T-helper 1 cell treated with Interleukin-12 subunit alpha and Interleukin-12 subunit beta and Interleukin-4 antibody, amounts not matched to agents 30 ng/mL and 1 ng/mL, for 36 hours (primary cell): ENCODE measurements at places on chromosomes 12 and 14. TPM values are rescaled to one million over a fixed set of nuclear protein-coding genes. Genes with fewer than 3 reads are reported as not detected.

Gene ACSS3
- total RNA-seq, result 0.05 TPM in 1 of 2 replicates, not detected in the other

Gene RHOJ
- not detected in 2 replicates for total RNA-seq

Gene SERPINA5
- not detected in 2 replicates for total RNA-seq

Gene TAS2R50
- total RNA-seq, result 1.8 TPM in 2 replicates

Gene KRT73
- total RNA-seq, result 0.61 and 0.78 TPM in 2 replicates

Gene SERPINA4
- total RNA-seq, result not detected in 2 replicates

Gene RFX4
- total RNA-seq, result not detected in 2 replicates

Gene RNASE7
- not detected in 2 replicates for total RNA-seq

Gene AQP6
- total RNA-seq, result not detected in 2 replicates

Gene KIF5A
- 1.5 and 2.2 TPM in 2 replicates for total RNA-seq
